D341Med (cell line): ENCODE measurements at places on chromosomes 3 and 15.

DNA sequence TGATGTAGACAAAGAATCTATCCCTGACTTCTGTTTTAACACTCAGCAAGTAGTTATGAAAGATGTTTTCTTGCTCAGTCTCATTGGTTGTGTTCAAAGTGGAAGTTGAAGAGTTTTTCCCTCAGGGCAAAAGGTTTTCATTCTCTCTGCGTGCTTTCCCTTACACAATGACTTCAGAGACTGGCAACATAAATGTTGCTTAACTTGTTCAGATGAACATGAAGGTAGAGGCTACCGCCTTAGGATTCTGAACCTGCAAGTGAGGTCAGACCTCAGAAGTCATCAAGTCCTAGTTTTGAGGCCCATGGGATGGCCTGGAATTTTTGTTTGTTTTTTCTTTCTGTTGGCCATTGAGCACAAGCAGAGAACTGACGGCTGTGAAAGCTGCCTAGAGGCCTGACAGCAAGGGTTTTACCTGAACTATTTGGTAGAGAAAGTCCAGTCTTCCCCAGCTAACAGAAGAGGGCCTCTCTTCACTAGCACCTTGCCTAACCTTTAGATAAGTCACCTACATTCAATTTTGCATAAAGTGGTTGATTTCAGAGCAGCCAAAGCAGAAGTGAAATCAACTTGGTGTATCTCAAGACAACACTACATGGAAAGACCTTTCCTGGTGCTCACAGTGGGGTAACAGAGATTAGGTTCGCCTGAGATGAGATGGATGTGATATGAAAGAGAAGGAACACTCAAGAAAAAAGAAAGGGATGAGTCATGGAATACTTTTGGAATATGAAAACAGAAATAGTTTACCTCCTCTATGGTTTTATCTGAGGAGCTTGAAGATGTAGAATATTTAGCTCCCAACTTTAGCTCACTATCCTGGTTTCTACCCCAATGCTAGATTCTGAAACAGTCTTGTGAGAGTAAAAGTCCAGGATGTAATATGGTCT, 53.6 kb upstream of the AP4E1 start:
- no peak for DNase-seq

GRCh38 chr15:78382114-78382880, 42.1 kb downstream of the CRABP1 start:
- no peak for DNase-seq

GRCh38 chr3:141900343-141900742, 23.9 kb downstream of the ATP1B3 start:
- no peak for DNase-seq

DNA sequence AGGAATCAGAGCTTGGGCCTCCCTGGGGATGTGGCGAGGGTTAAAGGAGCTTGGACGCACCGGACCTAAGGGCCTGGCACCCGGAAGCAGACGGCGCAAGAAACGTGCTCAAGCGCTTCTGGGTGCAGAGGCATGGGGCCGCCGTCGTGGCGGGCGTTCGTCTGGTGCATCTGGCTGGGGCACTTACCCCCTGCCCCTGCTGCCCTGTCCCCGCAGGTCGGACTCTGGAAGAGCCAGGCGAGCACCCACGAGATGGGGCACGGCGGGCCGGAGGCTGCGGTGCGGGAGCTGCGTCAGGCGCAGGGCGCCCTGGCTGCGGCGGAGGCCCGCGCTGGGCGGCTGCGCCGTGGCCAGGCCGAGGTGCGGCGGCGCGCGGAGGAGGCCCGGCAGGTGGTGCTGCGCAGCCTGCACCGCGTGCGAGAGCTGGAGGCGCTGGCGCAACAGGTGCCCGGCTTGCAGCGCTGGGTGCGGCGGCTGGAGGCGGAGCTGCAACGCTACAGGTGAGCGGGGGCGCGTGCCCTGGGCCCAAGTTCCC, 2.5 kb downstream of the EFCC1 start:
- peak; percentile 84 for DNase-seq

DNA sequence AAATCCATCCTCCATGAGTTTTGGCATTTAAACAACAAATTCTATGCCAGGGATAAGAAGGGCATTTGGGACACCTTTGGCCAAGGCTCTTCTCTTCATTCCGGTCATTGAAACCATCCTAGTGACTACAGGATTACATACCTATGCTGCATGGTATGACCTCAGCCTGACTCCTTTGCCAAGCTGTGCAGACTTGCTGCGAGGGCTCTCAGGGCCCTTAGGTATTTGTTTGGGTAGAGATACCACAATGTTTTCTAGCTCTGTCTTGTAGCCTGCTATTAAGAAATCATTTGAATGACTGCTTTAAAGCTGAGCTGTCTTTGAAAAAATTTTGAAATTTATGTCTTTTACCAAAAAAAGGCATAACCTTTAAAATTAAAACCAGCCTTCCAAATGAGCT, 749.8 kb upstream of the SGO1 start:
- DNase-seq: no peak

DNA sequence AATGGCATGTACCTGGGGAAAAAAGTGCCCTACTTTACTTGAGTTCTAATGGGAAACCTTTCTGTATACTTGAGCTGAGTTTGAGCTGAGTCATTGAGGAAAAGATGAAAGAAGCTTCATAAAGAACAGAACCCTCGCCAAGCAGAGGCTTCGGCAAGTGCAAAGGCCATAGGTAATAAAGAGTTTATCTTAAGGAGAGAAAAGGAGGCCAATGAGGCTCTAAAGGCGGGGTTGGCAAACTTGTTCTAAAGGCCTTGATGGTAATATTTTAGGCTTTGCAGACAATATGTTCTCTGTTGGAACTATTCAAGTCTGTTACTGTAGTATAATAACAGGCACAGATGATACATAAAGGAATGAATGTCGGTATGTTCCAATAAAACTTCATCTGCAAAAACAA, 17.6 kb upstream of the TRAT1 start:
- no peak for DNase-seq

GRCh38 chr15:79602180-79602579, 170.0 kb downstream of the MINAR1 start:
- no peak for DNase-seq

DNA sequence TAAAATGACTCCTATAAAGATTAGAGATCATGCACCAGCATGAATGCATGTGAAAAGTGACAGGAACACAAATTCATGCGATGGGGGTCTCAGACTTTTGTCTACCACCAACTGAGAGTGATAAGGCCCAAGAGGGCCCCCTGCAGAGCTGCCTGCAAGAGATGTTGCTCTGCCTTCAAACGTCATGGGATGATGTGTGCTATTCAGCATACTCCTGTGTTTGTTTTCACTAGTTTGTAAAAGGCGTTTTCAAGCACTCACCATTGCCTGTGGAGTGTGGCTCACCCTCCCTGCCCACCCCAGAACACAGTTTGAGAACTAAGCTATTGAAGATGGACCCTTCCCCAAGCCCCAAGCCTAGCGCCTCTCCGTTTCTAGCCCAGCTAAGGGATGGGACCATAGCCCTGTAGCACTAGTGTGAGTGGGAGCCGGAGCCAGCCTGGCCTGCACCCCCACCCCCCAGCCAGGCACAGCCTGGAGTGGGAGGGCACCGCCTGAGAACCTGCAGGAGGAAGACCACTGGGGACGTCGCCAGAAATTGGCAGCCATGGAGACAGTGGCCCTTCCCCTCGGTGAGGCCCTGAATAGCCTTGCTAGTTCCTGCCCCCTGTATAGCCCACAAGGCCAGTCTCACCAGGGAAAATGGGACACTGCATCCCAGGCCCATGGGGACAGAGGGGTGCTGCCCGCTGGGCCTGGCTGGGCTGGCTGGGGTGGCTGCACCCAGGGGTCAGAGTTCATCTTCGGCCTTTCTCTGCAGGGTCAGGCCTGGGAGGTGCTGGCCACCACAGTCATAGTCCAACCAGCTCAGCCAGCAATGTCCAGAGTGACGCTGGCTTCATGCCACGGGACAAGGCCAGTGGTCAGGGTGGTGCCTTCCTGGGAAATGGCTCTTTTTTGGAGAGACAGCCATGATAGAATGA, 22.6 kb upstream of the KLF13 start:
- no peak for DNase-seq

DNA sequence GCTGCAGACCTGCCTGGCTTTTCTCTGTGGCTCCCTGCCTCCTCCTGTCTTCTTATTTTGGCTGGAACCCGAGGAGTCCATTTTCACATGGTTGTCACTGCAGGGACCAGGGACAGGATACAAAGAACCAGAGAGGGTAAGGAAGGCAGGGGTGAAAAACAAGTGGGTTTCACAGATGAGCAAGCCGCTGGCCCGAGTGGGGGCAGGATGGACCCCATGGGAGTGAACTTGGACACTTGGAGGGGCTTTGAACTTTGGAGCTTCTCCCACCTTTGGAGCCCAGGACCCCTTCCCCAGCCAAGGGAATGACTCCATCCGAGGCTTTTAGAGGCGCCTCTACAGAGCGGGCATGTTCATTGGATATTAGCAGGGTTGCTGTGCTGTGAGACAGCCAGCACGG, 26.9 kb upstream of the ADCY5 start:
- DNase-seq: no peak

- DNase-seq: peak; percentile 67
Observed at GRCh38 chr15:72722071-72722696, 36.2 kb downstream of the BBS4 start.

DNA sequence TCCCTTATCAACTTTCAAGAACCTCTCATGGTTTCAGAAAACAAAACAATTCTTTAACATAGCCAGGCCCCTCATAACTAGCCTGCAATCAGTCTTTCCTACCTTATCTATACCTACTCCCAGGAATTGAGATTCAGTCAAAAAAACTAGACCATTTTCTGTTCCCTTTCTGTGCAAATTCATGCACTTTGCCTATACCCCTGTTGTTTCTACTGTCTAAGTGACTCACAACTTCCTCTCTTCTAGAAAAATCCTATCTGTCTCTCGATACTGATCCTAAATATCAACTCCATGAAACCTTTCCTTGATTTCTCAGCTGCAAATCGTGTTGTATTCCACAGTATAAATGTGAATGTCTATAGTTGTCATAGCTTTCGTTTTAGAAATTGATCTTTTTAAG, 10.9 kb upstream of the IL1RAP start:
- DNase-seq: no peak
